ENCODE measurements at places on chromosomes 2 and 18.

- no peak for DNase-seq
Measured at GRCh38 chr2:8671802-8672201, 10.1 kb upstream of the ID2 start.

- DNase-seq = no peak
Measured at GRCh38 chr2:23453836-23454460, 69.0 kb downstream of the KLHL29 start.

DNA sequence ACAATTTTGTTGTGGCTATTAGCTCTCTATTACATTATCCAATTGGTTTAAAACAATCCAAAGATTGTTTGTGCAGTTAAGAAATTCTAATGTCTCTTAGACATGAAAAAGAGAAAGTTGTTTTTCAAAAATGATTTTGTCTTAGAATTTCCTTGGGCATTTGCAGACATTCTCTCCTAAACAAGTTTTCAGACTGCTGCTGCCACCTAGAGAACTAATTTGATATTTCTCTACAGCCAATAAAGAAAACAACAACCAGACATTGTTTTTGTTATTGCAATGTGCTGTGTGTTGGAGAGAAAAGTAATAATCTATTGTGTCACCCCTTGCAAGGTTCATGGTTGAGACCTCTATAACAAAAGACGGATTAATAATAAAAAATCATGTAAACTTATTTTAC lies 119.0 kb upstream of the SYT4 start:
- no peak for DNase-seq

DNA sequence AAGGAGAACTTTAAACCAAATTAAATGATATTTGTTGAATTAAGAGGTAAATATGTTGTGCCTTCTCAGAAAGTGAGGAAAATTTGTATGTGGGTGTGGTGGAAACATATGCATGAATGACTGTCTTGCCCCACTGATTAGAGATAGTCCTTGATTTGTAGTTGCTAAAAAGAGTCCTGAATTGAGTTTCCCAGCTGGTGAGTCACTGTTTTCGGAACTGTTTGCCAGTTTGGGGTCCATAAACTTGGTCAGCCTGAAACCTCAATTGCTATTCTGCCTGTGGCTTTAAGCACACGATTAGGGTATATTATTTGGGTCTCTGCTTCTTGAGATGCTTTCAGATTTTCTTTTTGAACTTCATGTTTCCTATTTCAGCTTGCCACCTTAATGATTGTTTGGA lies 53.3 kb downstream of the PIKFYVE start:
- no peak for DNase-seq

GRCh38 chr2:102335871-102336366 lies 19.7 kb upstream of the IL18R1 start:
- DNase-seq = no peak

- DNase-seq = peak; percentile 20
Measured at GRCh38 chr2:232438951-232439757, 16.8 kb upstream of the ALPI start.

DNA sequence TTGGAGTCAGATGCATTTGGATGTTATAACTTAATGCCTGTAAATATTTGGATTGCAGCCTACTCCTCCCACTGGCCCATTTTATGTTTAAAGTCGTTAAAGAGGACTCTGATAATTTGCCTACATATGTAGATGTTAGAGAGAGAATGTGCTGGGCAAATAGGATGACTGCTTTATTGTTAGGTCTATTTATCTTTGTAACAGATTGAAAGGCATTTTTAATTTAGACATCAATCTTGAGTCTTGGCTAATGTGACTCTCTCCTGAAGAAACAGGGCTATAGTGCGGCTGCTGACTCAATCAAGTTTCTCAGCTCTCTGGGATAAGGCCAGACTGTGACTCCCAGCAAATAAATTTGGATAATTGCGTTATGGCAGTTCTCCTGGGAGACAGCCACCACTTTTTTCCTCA lies 1101.4 kb downstream of the CBLN2 start:
- DNase-seq = no peak

GRCh38 chr2:12824778-12825379 lies 108.1 kb downstream of the TRIB2 start:
- no peak for DNase-seq

DNA sequence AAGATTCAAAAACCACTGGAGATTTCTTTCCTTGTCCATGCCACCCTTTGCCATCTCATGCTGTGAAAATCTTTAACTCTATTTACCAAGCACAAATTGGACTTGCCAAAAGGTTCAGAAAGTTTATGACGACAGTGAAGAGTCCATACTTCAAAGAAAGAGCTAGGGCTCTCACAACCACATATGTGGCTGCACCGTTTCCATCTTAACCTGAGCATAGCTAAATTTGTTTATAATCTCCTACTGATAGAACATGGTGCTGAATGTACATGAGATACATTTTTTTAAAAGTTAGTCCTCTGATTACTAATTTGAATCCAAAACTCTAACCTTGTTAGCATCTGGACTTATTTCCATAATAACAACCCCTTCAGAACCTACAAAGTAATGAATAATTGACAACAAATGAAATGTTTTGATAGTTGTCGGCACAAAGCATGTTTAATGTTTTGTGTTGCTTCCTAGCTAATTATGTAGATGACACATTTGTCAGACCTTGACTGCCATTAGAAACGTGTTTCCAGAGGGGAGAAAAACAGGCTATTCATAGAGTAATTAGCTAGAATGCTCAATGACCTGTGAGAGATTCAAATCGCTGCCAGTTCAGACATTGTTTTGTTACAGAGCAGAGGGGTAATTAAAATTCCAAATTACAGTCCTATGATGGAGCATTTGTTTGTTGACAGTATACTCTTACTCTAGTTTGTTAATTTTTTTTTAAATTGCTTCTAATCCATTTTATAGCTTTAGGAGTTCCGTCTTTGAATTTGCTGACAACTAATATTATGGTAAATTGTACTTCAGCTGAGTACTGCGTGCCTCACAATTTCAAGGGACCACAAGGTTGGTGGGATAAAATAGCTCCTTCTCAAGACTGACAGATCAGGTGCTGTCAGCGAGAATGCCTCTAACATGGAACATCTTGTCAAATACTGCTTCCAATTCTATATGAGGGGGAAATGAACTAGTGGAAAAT lies 31.8 kb downstream of the ARHGAP15 start:
- DNase-seq = no peak

DNA sequence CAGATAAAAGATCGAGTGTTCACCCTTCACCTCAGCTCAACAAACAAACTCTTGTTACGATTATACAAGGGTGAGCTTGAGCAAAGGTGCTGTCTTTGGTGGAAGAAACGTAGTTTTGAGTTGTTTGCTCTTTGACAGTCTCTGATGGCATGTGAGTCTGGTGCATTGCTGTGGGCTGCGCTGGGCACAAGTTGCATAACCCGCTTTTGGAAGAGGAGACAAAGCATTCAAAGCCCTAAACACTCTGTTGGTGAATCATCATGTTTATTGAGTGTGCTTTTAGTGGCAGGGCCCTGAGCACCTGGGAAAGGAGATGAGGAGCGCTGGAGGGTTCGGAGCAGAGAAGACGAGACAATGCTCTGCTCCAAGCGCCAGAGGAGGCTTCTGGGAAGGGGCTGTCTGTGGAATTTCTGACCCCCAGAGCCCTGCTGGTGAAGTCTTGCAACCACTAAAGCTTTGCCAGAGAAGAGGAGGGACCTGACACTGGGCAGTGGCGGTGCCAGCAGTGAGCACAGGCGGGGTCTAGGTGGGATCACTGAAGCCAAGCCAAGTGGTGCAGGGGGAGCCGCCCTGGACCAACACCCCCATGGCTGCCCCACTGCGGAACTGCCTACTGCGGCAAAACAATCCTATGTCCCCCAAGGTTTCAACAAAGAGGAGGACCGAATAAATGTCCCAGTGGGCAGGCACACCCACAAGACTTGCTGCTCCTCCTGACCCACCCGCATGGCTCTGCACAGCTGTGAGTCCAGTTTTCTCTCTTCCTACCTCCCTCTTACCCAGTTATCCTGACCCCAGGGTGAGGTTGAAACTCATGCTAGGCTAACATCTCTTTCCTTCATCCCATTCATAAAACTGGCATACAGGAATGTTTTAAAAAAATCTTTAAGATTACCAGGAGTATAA lies 64.0 kb downstream of the TNFRSF11A start:
- no peak for DNase-seq

- DNase-seq = no peak
Measured at GRCh38 chr18:8623549-8624106, 14.4 kb downstream of the RAB12 start.

DNA sequence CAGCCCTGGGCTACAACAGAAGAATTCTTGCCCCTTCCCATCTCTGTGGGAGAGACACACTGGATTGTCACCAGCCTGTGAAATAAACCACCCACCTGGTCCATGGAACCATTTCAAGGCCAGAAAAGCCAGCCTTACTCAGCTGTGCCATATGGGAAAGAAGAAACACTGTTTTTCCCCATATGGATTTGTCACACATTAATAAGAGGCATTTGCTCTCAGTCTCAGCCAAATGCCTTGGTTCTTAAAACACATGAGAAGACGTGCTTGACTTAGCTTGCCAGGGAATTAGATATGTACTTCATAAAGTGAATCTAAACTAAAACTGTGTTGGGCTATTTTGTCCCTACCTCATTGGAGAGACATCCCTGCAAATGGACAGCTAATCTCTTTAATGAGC lies 308.6 kb upstream of the TNP1 start:
- DNase-seq = no peak

GRCh38 chr2:83874712-83875430 lies 584.2 kb downstream of the SUCLG1 start:
- no peak for DNase-seq

- no peak for DNase-seq
Measured at GRCh38 chr18:21262979-21263378, 20.9 kb downstream of the GREB1L start.

DNA sequence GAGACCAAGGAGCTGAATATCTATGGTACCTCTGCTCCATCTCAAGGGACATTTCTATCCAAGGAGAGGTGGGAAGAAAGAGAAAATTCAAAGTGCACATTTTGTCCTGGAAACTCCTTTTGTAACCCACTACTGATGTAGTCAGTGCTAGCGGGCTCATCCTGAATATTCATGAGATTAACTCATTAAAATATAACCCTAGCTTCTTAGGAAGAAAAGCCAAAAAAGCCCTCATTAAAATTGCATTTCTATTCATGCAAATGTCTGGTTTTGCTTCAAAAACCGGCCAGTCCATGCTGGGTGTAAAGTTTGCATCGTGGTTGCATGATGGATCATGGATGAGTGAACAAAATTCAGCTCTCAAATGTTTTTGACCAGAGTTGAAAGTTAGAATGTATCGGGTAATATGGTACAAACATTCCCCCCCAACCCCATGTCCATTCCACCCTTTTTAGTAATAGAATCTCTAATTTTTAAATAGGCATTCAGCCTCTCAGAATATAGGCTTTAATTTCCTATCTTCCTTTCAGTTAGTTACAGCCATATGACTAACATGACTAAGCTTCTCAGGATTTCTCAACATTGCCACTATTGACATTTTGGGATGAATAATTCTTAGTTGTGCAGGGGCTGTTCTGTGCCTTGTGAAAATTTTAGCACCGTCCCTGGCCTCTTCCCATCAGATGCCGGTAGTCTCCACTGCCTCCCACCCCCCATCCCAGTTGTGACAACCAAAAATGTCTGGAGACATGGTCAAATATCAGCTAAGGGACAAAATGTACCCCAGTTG lies 104.2 kb upstream of the RND3 start:
- no peak for DNase-seq

GRCh38 chr18:62458868-62459716 lies 63.7 kb upstream of the ZCCHC2 start:
- no peak for DNase-seq

DNA sequence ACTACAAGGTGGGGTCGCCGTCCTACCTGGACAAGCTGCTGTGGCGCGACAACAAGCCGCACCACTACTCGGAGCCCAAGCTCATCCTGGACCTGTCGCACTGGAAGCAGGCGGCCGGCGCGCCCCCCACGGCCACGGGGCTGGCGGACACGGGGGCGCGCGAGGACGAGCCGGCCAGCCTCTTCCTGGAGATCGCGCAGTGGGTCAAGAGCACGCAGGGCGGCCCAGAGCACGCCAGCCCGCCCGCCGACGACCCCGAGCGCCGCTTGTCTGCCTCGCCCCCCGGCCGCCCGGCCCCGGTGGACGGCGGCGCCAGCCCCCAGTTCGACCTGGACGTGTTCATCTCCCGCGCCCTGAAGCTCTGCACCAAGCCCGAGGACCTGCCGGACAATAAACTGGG lies 90.4 kb downstream of the MRO start:
- DNase-seq = no peak

DNA sequence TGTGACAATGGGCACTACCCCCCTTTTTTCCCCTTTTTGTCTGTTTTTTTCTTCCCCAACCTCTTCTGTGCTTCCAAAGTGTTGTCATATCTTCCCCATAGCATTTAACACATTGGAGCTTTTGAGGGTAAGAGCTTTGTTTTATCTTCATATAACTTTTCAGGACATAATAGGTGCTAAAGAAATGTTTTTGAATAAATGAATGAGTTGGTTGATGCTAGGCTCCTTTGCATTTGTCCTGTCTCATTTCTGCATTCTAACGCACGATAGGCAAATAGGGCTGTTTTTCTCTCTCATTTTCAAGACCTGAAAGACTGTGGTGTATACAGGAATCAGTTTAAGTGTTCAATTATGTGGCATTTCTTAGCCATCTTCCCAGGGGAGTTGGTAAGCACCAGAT lies 832 bp upstream of the COPS7B start:
- DNase-seq = no peak

DNA sequence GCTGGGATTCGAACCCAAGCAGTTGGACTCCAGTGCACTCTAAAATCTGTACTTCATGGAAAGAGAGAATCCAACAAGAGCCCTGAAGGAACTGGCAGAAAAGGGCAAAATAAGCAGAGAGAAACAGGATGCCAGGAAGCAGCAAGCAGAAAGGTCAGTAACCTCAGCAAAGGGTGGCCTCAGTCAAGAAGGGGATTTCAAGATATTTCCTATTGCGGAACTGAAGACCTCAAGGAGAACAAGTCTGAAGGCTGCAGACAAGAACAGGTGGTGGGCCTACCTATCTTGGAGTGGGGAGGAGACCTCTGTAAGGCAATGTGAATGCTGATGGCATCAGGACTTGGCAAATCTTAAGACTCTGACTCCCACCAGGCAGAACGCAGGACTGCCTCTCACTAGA lies 20.1 kb upstream of the MREG start:
- DNase-seq = no peak

- DNase-seq = no peak
Measured at GRCh38 chr18:62590799-62591590, 68.2 kb downstream of the ZCCHC2 start.

GRCh38 chr2:197242719-197243118 lies 67.9 kb downstream of the ANKRD44 start:
- no peak for DNase-seq
